CD8-positive, alpha-beta memory T cell (primary cell): ENCODE measurements at places on chromosomes 2 and 18.

DNA sequence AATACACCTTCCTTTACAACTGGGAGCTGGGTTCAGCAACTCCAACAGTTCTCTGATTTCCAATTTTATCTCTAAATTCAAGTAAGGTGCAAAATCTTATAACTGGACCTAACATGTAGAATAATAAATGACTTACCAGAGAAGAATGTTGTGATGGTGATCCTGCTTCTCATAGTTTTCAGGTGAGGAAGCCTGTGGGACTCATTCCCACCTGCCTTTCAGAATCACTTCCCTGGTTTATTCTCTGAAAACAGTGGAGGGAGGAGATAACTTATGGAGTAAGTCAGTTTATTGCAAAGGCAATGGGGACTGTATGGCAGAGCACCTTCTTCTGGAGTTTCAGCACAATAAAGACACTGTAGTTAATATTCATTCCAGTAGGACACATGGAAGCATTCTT is 1188.2 kb upstream of the FAM98A start:
- no peak for DNase-seq

DNA sequence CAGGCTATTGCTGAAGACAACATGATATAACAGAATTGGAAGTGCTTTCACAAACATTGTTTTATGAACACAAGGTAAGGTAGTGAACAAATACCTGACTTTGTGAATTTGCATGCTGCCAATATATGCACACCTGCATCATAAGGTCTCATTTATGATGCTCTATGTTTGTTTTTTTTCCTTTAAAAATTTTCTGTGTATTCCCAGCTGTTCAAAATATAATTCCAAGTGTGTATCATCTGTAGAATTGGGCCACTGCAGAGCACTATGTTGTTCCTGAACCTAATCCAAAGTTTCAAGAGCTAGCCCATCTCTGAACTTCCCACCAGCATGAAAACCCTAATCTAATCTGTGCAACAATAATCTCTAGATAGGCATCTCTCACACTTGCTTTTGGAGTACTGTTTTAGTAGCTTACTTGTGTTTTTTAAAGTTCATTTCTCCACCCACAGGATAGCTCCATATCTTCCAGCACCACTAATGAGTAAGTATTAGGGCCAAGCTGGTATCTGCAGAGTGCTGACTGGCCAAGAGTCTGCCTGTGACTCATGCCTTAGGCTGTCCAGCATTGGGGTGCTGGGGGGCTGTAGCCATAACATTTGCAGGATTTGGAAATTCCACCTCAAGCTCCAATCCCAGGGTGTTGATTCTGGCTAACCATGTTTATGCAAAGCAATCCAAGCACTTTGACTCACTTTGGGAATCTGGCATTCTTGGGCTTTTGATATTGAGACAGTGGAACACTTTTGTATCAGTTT is 208.2 kb upstream of the REV1 start:
- DNase-seq: no peak

GRCh38 chr2:177154809-177155208 is 57.8 kb upstream of the HNRNPA3 start:
- no peak for DNase-seq

DNA sequence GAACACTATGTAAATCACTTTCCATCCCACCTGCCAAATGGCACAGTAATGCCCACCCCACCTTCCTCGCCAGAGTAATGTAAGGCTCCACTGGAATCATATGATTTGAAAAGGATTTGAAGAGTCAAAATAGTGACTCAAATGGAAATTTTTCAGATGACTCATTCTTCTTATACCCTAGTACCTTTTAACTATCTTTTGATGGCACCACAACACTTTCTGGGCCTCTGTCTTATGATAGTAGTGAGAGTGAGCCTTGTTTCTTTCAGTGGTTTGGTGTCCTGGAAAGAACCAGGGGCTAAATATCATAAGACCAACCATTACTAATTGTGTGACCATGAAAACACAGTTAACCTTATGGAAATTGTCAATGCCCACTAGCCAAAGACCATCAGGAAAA is 235.4 kb upstream of the SLC14A2 start:
- no peak for DNase-seq

- DNase-seq: no peak
Measured at GRCh38 chr2:219486380-219486959, 12.2 kb upstream of the GMPPA start.

- DNase-seq: no peak
Measured at GRCh38 chr2:217878915-217879590, 123.7 kb downstream of the TNS1 start.

DNA sequence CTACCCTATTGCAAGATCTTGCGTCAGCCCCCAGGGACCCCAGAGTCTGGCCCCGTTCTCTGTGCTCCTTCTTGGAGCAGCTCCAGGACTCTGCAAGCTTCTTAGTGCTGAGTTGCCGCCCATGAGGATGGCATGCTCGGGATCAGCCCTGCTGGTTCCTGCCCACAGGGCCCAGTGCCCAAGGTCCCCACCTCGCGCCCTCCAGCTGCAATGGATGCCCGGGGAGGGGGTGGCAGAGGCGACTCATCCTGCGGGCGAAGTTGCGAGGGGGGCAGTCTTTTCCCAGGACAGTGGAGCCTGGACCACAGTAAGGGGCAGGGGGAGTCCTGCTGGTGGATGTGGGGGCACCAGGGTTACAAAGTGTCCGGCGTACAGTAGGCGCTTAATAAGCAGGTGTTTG is 261.9 kb downstream of the BCL2 start:
- DNase-seq: no peak

DNA sequence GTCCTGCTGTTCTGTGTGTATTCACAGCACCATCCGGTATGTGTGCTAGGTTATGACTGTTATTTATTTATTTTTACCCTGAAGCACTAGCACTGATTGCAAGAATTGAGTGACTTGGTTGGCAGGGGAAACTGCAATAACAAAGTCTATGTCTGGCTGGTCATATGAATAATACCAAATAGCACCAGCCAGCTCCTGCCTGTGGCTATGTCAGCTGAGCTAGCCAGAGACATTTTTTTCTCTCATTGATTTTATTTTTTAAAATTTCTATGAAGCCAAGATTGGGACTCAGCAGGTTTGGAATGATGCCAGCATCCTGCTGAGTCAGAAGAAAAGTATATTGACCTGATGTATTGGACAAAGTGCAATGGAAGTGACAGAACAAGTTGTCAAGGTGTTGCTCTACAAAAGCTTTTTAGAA is 188.5 kb upstream of the CDH2 start:
- DNase-seq: no peak

GRCh38 chr2:130160131-130160530 is 15.2 kb upstream of the CCDC74B start:
- DNase-seq: no peak

GRCh38 chr2:26631401-26632170 is 9.6 kb downstream of the CIB4 start:
- no peak for DNase-seq

DNA sequence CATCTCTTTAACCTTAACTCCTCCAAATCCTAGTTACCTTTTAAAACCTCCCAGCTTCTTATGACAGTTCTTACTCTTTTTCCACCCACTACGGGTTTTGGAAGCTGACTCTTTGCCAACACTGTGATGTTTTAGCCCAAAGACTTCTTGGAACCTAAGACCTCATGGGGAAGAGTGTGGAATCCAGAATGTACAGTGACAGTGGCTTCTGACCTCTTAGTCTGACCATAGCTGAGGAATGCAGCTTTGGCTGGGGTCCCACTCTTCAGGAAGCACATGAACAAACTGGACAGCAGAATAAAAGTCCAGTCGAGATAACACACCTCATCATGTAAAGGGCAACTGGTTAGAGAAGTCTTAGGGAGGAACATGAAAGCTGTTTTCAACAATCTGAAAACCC is 161.1 kb upstream of the PKDCC start:
- DNase-seq: no peak

DNA sequence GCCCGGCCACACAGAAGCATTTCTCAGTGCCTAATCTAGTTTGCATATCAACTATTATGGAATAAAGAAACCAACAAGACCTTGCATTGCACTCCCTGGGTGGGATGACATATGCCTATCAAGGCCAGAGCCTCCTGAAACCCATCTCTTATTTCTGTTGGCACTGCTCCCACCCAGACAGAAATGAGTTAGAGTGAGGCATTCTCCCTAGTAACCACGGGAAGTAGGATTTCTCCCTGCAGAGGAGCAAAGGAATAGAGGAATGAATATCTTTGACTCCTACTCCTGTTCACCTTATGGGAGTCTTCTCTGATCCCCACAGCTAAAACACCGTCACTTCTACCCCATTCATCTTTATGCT is 24.2 kb upstream of the SCYGR1 start:
- DNase-seq: no peak

GRCh38 chr2:119760956-119761275 is 1.2 kb downstream of the PTPN4 start:
- DNase-seq: no peak

- DNase-seq: no peak
Measured at GRCh38 chr2:168773719-168774521, 28.5 kb upstream of the NOSTRIN start.

DNA sequence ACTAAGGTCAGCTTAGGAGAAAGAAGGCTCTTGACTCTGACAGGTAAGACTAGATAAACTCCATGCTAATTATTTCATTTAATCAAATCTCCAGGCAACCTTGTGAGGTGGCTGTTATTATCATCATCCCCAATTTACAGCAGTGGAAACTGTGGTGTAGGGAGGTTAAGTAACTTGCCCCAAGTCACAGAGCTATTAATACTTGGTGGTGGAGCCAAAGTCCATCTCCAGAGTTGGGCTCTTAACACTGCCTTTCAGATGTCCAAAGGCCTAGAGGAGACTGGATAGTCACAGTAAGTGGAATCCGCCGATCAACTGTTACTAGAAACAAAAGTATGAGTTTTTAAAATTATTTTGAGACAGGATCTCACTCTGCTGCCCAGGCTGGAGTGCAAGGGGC is 46.6 kb upstream of the SP3 start:
- no peak for DNase-seq

- no peak for DNase-seq
Measured at GRCh38 chr2:241759067-241759807, 17.4 kb upstream of the GAL3ST2 start.

GRCh38 chr18:76941284-76941683 is 118.9 kb downstream of the ZNF236 start:
- no peak for DNase-seq

DNA sequence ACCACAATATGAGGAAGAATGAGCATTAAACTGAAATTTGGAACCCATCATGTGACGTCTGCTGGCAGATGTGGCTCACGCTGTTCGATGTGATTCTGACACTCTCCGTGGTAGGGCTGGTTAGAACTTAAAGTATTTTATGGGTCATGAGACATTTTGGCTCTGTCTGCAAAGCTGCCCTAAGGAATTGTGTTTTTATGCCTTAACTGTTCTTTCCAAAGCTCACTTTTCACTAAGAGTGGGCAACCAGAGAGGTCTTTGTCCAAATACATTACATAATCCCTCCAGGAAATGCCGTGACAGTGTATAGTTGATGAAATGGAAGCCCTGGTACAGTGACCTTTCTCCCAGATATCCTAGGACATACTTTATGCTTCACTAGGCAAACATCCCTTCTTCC is 119.1 kb downstream of the AQP4 start:
- DNase-seq: no peak

DNA sequence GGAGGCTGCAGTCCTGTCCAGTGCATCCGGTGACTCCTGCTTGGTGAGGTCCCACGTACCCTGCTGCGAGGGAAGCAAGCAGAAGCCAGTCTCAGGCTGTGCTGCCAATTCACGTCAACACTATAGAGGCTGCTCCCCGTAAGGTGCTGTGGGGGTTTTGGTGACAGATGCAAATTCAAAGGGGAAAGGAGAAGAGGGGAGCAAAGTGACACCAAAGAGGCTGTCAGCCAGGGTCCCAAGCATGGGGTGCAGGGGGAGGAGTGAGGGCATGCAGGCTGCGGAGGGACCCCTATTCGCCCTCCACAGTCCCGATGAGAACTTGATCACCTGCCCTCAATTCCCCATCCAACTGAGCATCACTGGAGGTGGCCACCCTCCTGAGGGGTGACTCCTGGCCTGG is 179.4 kb upstream of the HS6ST1 start:
- no peak for DNase-seq

- DNase-seq: no peak
Measured at GRCh38 chr18:77133835-77134496, 1.4 kb upstream of the MBP start.

DNA sequence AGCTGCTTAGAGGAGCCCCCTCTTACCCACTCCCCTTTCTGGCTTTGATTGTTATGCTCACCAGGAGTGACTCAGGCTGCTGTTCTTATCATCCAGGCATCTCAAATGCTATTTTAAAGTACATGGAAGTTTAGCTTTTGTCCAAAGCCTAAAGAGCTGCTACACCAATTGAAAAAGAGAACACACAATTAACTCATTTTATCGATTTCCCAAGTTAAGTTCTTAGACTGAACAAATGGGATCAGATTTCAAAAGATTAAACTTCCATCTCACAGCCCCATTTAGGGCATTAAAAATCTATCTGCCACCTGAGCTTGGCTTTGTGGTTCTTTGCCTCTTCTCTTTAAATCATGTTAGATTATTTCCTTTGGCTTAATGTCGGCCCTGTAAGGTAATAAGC is 81.2 kb downstream of the MYO5B start:
- no peak for DNase-seq

- DNase-seq: no peak
Measured at GRCh38 chr2:145845207-145845894, 1325.4 kb upstream of the ZEB2 start.

GRCh38 chr18:37577051-37577611 is 11.5 kb upstream of the CELF4 start:
- DNase-seq: no peak

DNA sequence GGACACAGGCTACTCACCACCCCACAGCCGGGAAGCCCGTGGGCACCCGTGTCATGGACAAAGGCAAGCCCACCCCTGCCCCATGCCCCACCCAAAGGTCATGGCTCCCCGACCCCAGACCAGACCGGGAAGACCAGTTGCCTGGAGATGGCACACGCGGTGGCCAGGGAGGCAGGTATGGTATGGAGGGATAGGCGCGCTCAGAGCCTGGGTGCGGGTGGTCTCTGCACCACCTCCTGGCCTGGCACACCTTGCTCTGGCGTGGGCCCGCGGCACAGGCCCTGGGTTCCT is 51.2 kb downstream of the BIN1 start:
- DNase-seq: no peak

- DNase-seq: no peak
Measured at GRCh38 chr2:43082111-43082894, 144.1 kb downstream of the ZFP36L2 start.
